ENCODE measurements at places on chromosomes 4 and X.
A peak's percentile ranks its signal among the peaks of the same experiment; 100 is the strongest.

GRCh38 chrX:30577362-30577991 lies at the start of gene TASL:
Gene TASL (minus strand): TSS chrX:30577766. CDS start chrX:30560355, 17,411 bp downstream.
- no peak for DNase-seq

DNA sequence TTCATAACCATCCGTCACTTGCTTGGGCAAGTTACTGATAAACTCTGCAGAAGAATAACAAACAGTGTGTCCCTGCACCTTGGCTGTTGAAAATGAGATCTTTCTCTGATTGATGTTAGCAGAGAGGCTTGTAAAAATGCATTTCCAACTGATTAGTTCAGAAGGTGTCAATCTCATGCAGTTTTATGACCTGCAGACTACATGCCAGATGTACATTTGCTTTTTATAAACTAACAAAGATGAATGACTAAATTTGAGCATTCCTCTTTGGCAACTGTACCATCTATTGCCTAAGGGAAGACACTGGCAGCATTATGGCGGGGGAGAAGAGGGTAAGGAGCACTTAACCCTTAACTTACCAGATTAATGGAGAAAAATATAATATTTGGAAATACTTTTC lies 192.8 kb downstream of the DCTD start:
- DNase-seq, result peak; percentile 38

- no peak for DNase-seq
Measured at GRCh38 chrX:150546711-150547153, 21.7 kb upstream of the MTM1 start.

DNA sequence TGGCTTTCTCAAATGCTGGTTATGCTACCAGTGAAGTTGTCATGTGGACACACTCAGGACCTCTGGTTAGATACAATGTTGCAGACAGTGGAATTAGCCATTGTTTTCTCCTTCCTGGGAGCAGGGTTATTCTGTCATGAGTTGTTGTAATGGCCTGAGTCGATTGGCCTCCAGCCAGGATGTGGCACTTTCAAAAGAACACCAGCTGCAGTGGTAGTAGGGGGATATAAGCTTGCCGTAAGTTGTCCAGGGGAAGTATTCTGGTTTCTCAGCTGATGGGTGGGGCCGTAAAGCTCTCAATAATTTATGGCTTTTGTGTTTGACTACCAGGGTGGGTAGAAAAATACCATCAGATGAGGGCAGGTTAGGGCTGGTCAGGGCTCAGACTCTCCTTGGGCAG lies 697.5 kb upstream of the GNPDA2 start:
- DNase-seq, result no peak

DNA sequence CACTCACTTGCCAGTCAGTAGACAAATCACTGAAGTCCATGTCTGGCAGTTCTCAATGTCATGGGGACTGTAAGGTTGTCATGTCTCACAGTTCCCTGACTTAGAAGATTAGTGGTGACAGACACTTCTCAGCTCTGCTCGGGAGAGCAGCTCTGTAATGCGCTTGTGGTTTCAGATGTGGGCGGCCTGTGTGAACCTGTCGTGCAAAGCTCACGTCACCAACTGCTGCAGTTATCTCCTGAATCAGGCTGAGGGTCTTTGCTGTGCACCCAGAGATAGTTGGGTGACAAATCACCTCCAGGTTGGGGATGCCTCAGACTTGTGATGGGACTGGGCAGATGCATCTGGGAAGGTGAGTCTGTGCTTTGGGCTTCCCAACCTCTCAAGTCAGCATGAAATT lies at the start of gene IL9R:
TSS of gene IL9R (plus strand) at position 261 of the 400 bp plus-strand sequence. CDS start at position 325, 64 bp downstream.
- DNase-seq, result no peak

Data from fibroblast of skin of right quadriceps (primary cell).